ENCODE measurements at places on chromosomes 3 and 15.

- DNase-seq: no peak
These were observed 11.8 kb downstream of the CAPN7 start for GRCh38 chr3:15217841-15218267.

- peak; percentile 73 for DNase-seq
These were observed at the start of gene SPESP1 for GRCh38 chr15:68930268-68931022. SPESP1 (plus strand) TSS chr15:68930525; CDS start chr15:68930654, 129 bp downstream.

GRCh38 chr15:93247466-93248121, 158.6 kb upstream of the RGMA start:
- DNase-seq: no peak

DNA sequence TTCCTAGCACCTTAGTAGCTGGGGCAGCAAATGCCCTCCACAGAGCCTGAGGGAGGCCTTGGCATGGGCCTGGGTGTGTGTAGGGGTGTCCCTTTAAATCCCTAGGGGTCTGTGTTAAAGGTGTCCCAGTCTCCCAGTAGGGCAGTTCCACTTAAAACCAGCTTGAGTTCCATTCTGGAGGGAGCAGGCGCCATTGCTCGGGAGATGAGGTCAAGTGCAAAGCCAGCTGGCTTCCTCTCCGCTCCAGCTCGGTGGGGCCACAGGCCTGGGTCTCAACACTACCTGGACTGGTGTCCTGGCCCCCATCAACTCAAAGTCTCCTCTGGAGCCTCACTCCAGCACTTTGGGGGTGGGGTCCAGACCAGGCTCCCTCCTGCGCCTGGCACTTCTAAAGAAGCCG, 25.2 kb downstream of the FEM1B start:
- no peak for DNase-seq
